ENCODE measurements at places on chromosomes 16 and 17.
A peak's percentile ranks its signal among the peaks of the same experiment; 100 is the strongest.

DNA sequence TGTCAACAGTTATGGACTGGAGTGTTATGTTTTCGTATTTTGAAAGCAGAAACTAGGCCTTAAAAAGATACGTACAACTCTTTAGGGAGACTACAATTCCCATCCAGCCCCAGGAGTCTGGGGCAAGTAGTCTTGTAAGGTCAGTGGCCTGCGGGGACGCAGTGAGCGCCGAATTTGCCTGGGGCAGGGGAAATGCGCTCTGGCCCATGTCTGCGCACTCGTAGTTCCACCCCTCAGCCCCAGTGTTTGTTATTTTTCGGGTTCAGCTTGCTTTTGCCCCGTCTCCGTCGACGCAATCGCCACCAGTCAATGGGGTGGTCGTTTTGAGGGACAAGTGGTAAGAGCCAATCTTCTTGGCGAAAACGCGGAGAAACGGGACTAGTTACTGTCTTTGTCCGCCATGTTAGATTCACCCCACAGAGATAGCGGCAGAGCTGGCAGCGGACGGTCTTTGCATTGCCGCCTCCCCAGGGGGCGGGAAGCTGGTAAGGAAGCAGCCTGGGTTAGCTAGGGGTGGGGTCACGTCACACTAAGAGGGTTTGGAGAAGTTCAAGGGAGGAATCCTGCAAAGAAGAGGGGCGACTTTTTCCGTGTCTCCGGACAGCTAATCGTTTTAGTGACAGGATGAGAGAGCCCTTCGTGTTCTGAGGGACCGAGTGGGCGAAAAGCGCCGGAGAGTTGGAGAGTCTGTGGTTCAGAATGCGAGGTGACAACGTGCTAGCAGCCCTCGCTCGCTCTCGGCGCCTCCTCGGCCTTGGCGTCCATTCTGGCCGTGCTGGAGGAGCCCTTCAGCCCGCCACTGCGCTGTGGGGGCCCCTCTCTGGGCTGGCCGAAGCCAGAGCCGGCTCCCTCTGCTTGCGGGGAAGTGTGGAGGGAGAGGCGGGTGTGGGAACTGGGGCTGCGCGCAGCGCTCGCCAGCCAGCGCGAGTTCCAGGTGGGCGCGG, 1.1 kb upstream of the BRCA1 start:
- DNase-seq, result no peak

- no peak for DNase-seq
Measured at GRCh38 chr17:52156576-52157570, 1.6 kb downstream of the CA10 start.

DNA sequence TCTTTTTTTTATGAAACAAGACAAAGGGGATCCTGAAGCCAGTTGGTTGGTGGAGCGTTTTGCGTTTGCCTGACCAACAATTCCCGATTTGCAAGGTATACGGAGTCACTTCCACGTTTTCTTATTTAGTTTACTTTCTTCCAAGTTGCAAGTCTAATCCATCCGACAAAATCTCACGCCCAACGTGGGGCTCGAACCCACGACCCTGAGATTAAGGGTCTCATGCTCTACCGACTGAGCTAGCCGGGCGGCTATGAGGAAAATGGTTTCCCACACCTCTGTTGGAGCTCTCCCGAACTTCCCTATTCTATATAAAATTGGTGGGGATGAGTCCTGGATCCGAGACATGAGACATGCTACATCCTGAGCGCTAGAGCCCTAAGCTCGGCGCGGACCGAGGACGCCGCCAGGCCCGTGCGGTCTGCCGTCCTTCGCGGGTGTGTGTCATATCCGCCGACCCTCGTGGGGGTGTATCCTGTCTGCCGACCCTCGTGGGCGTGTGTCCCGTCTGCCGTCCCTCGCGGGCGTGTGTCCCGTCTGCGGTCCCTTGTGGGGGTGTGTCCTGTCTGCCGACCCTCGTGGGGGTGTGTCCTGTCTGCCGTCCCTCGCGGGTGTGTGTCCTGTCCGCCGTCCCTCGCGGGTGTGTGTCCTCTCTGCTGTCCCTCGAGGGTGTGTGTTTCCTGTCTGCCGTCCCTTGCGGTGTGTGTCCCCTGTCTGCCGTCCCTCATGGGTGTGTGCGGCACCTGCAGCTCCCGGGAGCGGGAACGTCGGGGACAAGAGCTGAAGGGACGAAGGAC, 22.6 kb downstream of the ZNF213 start:
- DNase-seq, result no peak

DNA sequence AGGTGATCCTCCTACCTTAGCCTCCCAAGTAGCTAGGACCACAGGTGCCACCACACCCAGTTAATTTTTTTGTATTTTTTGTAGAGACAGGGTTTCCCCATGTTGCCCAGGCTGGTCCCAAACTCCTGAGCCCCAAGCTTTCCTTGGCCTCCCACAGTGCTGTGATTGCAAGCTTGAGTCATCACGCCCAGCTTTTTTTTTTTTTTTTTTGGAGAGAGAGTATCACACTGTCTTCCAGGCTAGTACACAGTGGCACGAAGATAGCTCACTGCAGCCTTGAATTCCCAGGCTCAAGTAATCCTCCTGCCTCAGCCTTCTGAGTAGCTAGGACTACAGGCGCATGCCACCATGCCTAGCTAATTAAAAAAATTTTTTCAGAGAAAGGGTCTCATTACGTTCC, 27.2 kb downstream of the HEATR9 start:
- no peak for DNase-seq

GRCh38 chr16:86771506-86772460, 193.4 kb downstream of the FOXL1 start:
- DNase-seq, result no peak

DNA sequence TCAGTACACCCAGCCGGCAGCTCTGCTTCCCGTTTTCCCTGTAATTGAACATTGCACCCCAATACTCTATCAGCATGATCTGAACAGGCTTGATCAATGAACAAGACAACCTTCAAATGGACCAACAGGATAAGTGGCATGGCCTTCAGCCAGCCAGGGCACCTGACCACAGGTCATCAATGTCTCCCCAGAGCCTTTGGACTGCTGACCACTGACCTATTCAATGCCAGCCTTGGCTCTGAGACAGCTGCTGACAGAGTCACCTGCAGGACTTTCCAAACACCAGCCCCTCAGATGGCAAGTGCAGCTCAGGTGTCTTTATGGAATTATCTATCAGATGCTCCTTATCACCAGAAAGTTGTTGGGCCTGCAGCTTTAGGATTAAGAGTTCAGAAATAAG, 462.9 kb upstream of the ASIC2 start:
- DNase-seq, result no peak

DNA sequence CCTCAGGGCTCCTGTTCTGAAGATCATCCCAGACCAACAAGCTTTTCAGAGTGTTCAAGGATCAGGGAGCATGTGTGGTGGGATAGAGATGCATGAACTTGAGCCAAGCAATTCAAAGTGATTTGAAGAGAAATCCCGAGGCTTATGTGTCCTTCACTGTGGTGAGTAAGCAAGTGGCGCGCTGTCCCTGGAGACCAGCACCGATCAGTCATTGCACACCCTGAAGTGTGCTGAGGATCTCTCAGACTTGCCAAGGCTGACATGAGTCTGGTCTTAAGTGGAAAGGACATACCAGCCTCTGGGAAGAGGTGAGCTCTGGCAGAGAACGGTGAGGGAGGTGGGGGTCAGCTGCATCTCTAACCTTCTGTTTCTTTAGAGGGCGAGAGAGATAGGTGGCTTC, 43.8 kb upstream of the CDH13 start:
- DNase-seq, result no peak

DNA sequence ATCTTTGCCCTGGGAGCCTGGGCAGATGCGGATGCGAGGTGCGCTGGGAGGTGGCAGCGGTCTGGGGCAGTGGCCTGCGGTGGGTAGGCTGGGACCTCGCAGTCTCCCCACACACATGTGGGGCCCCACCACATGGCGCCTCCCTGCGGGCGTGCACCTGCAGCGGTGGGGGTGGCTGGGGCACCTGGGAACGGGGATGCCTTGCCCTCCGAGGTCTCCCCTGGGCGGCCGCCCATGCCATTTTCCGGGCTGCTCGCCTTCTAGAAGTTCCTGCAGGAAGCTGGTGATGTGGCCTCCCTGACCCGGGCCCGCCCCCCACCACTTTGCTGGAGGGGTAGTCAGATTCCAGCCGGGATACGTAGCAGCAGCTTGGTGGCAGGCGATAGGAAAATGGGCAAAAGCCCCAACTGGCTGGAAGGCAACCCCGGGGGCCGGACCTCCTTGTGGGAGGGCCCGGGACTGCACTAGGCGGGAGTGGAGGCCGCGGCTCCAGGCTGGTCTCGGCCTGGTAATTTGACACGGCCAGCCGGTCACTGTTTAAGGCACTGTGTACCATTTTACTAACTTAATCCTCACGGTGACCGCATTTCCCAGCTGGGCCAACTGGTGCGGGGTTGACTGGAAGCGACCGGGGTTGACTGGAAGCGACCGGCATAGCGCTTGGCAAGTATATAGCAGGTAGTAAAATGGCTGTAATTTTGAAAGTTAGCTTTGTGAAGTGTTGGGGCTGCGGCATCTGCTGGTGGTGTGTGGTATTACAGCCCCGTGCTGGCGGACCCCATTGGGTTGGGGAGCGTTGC, 38.5 kb downstream of the IGF2BP1 start:
- DNase-seq, result peak; percentile 23

GRCh38 chr16:4994719-4995434, 36.7 kb downstream of the SEC14L5 start:
- no peak for DNase-seq

DNA sequence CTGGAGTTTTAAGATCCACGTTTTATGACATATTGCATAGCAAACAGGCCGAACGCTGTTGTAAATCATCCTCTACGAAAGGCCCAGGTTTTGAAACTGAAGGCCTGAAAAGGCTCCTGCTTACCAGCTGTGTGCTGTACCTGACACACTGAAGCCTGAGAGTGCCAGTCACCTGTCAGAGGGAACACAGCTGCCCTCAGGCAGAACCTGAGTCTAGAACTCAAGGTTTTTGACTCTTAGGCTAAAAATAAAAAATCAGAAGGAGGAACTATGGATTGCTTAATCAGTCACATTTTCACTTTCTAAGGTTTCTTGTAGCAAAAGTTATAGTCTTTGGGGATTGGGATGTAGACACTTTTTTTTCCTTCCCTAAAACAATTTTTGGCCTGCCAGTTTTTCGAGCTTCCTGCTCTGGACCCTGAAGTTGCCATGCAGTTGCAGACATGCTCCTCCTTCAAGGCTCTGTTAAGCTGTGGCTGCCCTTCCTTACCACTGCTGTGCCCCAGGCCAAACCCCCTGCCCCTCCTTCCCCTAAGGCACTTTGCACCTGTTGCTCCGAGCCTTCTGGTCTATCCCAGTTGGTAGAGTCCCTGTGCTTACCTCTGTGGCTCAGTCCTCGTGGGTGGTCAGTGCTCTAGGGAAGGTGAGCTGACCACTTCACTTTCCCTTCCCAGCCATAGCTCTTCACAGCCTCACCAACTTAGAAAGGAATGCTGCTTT, 56.6 kb downstream of the TENT4B start:
- no peak for DNase-seq

- DNase-seq, result no peak
Measured at GRCh38 chr17:55990332-55991006, 162.8 kb upstream of the ANKFN1 start.

GRCh38 chr17:40598619-40599467, 33.6 kb upstream of the CCR7 start:
- peak; percentile 73 for DNase-seq

DNA sequence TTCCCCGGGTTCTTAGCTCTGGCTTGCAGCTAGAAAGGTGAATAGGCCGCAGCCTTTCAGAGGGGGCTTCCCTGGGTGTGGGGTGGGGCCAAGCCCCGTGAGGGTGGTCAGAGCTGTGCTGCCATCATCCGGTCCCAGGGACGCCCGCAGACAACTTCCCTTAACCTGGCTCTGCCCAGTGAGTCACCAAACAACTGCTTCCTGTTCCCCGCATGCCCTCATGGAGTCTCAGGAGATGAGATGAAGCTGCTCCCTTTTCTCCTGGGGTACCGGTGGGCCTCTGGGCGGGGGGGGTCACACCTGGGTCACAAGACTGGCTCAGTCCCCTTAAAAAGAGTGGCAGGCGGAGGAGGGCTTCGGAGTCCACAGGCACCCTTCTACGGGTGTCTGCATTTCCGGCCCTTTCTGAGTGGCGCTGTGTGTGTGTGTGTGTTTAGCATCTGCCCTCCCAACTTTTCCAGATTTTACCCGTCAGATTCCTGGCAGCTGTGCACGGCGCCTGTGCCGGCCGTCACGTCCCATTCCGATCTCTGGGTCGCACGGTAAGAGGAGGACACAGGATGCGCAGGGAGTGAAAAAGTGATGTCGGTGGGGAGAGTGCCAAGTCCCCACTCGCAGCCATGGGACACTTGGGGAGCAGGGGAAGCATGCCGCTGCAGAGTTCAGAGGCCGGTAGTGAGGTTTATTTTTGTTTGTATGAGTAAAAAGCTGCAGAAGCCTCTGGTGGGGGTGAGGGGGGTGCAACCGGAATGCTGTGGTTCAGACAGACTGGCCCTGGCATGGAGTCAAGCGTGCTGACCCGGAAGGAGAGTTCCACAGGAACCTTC, 16.8 kb downstream of the HIC1 start:
- no peak for DNase-seq

DNA sequence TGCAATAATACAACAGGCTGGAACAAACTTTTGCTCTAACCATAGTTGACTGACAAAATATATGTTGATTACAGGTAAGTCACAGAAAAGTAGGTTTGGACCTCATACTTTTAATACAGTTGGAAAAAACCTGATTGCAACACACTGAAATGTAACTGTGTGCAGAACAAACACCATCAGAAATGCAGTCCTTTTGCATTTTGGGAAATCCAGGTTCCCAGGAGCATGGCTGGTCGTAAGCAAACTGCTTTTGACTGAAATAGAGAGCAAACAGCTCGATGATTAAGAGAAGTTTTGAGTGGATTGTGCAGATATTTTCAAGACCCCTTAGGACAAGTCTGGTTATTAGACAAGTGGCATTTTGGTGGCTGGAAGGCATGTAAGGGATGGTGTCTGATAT, 8.0 kb downstream of the IGF2BP1 start:
- no peak for DNase-seq

DNA sequence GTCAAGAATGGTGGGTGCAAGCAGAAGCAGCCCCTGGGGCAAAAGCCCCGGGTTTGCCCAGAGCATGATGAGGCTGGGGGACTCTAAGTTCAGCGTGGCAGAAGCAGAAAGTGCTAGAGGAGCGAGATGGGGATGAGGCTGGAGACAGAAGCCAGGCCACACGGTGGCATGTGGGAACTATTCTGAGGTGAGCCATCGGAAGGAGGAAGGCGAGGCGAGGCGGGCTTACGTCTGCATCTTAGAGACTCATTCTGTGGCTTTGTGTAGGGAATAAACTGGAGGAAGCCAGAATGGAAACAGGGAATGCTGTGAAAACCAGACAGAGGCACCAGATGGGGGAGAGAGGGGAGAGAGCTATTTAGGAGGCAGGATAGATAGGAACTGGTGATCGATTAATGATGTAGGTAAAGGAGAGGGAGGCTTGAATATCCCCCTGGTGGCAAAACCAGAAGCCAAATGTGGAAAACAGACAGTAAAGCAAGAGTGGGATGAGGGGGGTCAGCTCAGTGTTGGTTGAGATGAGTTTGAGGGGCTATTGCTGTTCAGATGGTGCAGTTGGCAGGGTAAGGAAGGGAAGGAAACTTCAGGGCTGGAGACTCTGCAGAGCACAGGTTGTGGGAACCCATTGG, 3.1 kb upstream of the TNFSF13 start:
- no peak for DNase-seq

Data from activated T-cell treated with anti-CD3 and anti-CD28 coated beads for 48 hours (primary cell).